Smooth muscle cell of the umbilical artery (primary cell): ENCODE measurements at places on chromosomes 2 and 18. TPM values are rescaled to one million over a fixed set of nuclear protein-coding genes. Genes with fewer than 3 reads are reported as not detected.

Gene NEU4
- total RNA-seq: 0.18 TPM in 1 of 2 replicates, not detected in the other

Gene KATNAL2
- 0.89 and 1.6 TPM in 2 replicates for total RNA-seq

Gene LRRC30
- not detected in 2 replicates for total RNA-seq

Gene ELOA2
- under 0.01 TPM in 1 of 2 replicates, not detected in the other for total RNA-seq

Gene STAM2
- 62.4 and 65.1 TPM in 2 replicates for total RNA-seq

Gene LYG2
- not detected in 2 replicates for total RNA-seq

Gene UBR3
- total RNA-seq: 46.0 and 49.8 TPM in 2 replicates

Gene APLF
- 6.3 and 7.1 TPM in 2 replicates for total RNA-seq

Gene AGXT
- not detected in 2 replicates for total RNA-seq

Gene MAPRE2
- 15.4 and 24.7 TPM in 2 replicates for total RNA-seq

Gene NYAP2
- not detected in 2 replicates for total RNA-seq

Gene BOLL
- not detected in 2 replicates for total RNA-seq

Gene RFTN2
- total RNA-seq: 4.2 and 5.9 TPM in 2 replicates

Gene DUSP11
- 27.6 and 28.6 TPM in 2 replicates for total RNA-seq

Gene C2orf78
- not detected in 2 replicates for total RNA-seq

Gene REG3G
- not detected in 2 replicates for total RNA-seq

Gene HOXD12
- not detected in 2 replicates for total RNA-seq

Gene CXCR4
- total RNA-seq: 0.30 and 0.74 TPM in 2 replicates

Gene C2orf15
- 0.18 TPM in 1 of 2 replicates, not detected in the other for total RNA-seq

Gene HAAO
- total RNA-seq: not detected in 2 replicates

Gene LHCGR
- total RNA-seq: under 0.01 TPM in 1 of 2 replicates, not detected in the other

Gene PXDN
- 785 and 893 TPM in 2 replicates for total RNA-seq

Gene DSC3
- total RNA-seq: 29.1 and 31.7 TPM in 2 replicates

Gene SLC5A7
- total RNA-seq: under 0.01 TPM in 1 of 2 replicates, not detected in the other

Gene TUBB8B
- not detected in 2 replicates for total RNA-seq

Gene AQP12B
- total RNA-seq: not detected in 2 replicates

Gene FEZ2
- 61.5 and 74.3 TPM in 2 replicates for total RNA-seq

Gene WDR35
- total RNA-seq: 14.6 and 18.5 TPM in 2 replicates

Gene CYP27A1
- 1.4 and 8.0 TPM in 2 replicates for total RNA-seq

Gene CCL20
- 0.92 and 3.0 TPM in 2 replicates for total RNA-seq

Gene TUBA3E
- total RNA-seq: 0.09 TPM in 1 of 2 replicates, not detected in the other

Gene VAPA
- total RNA-seq: 272 and 298 TPM in 2 replicates

Gene CRYBA2
- total RNA-seq: not detected in 2 replicates

Gene ABCG8
- total RNA-seq: not detected in 2 replicates

Gene AQP12A
- total RNA-seq: not detected in 2 replicates

Gene CDK15
- 6.3 and 8.6 TPM in 2 replicates for total RNA-seq

Gene UGT1A3
- total RNA-seq: not detected in 2 replicates

Gene FOXI3
- total RNA-seq: not detected in 2 replicates

Gene ME2
- total RNA-seq: 71.3 and 120 TPM in 2 replicates

Gene HRH4
- 0.05 and 0.30 TPM in 2 replicates for total RNA-seq

Gene SLC23A3
- 0.89 and 2.8 TPM in 2 replicates for total RNA-seq

Gene FKBP1B
- total RNA-seq: 4.7 and 6.2 TPM in 2 replicates

Gene SERPINE2
- 1,385 and 2,341 TPM in 2 replicates for total RNA-seq

Gene NXPH2
- total RNA-seq: 0.42 TPM in 1 of 2 replicates, not detected in the other

Gene C1QL2
- not detected in 2 replicates for total RNA-seq

Gene CDH7
- under 0.01 TPM in 1 of 2 replicates, not detected in the other for total RNA-seq

Gene TMEM247
- not detected in 2 replicates for total RNA-seq

Gene HNRNPLL
- total RNA-seq: 42.8 and 45.0 TPM in 2 replicates

Gene DPP10
- 0.74 and 1.5 TPM in 2 replicates for total RNA-seq

Gene GREB1
- 0.59 and 0.83 TPM in 2 replicates for total RNA-seq

Gene UGT1A6
- total RNA-seq: not detected in 2 replicates

Gene RMDN2
- total RNA-seq: 5.1 and 7.1 TPM in 2 replicates

Gene CRYGD
- not detected in 2 replicates for total RNA-seq

Gene MSH6
- 35.0 and 67.6 TPM in 2 replicates for total RNA-seq

Gene STK17B
- total RNA-seq: 46.9 and 76.8 TPM in 2 replicates

Gene DLGAP1
- not detected in 2 replicates for total RNA-seq

Gene RPRM
- not detected in 2 replicates for total RNA-seq

Gene C18orf63
- under 0.01 TPM in 1 of 2 replicates, not detected in the other for total RNA-seq

Gene ABCB11
- not detected in 2 replicates for total RNA-seq

Gene CPLX4
- not detected in 2 replicates for total RNA-seq
